Vagina (tissue), 2 donors: ENCODE measurements at places on chromosomes 5 and 9. TPM values are rescaled to one million over a fixed set of nuclear protein-coding genes. Genes with fewer than 3 reads are reported as not detected.

Gene SLC36A2
- not detected for total RNA-seq

Gene AFF4
- 79.1 TPM for total RNA-seq

DNA sequence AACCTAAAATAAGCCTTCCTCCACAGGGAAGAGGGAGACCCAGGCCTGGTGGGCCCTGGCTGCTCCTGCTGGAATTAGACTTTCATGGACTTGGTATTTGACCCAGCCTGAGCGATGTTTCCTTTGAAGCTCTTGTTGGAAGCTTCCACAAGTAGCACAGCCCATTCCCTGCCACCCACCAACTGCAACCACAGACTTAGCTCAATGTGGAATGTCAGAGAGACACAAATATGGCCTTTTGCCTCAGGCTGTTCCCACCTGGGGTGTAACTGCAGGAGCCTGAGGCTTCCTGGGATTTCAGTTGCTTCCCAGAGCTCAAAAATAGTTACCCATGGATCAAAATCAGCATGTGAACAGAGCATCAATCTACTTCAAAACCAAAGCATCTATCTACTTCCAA, 70.3 kb upstream of the LHFPL2 start:
- no peak for DNase-seq

DNA sequence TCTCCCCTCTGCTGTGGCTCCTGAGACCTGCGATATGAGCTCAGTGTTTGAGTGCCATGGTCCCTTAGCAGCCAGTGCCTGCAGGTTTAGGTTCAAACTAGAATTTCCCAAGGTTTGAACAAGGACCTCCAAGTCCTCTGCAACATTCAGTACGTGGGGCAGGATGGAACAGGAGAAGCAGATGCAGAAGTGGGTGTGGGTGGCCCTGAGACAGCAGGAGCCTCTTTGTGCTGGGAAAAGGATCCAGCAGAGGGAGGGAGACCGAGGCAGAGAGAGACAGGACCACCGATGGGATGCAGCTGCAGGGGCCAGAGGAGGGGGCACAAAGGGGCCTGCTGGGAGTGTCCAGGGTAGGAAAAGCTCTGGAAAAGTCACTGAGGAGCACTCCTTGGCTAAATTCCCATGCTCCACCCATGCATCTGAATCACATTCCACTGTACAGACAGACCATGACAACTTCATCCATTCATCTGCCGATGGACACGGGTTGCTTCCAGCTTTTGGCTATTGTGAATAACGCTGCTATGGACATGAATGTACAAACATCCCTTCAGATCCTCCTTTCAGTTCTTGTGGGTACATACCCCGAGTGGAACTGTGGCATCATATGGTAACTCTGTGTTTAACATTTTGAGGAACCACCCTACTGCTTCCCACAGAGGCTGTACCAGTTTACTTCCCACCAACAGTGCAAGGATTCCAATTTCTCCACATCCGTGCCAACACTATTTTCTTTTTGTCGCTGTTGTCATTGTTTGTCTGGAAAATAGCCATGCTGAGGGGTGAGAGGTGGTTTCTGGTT, 26.7 kb upstream of the SUSD3 start:
- DNase-seq, result no peak

DNA sequence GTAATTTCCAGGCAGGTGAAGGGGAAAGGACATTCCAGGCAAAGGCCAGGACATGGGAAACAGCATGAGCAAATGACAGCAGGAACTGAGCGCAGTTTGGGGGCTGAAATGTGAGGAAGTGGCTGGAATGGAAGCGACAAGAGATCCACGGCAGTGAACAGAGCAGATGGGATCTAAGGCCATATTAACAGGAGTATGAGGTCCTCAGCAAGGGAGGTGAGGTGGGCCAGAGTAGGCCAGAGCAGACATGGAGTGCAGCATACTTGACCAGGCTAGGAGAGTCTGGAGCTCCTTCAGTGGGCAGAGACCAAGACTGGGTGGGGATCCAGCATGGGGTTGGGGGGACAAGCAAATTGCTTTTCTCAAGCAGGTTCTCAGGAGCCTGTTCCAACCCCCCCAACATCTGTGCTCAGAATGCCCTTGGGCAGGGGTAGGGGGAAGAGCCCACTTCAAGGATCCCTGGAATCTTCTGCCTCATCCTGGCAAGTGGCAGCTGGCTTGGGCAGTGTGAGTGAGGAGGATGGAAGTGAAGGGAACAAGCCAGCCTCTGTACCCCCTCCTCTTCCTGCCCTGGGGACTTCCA, 34.5 kb downstream of the DAB2IP start:
- no peak for DNase-seq

DNA sequence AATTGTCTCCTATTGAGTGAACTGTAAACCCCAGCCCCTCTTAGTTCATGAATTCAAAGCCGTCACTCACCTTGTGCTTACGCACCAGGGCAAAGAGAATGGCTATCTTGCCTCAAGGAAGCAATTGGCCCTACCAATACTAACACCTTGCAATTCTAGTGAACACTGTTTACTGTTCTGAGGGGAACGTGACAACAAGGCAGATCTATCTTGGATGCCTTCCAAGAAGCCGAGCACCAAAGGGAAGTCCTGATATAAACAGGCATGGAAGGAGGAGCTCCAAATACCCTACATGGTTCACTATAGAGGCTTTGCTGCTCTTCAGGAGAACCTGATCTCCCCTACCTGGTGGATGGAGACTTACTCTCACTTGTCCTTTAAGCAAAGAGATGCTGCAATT, 1.7 kb upstream of the PLPPR1 start:
- no peak for DNase-seq

DNA sequence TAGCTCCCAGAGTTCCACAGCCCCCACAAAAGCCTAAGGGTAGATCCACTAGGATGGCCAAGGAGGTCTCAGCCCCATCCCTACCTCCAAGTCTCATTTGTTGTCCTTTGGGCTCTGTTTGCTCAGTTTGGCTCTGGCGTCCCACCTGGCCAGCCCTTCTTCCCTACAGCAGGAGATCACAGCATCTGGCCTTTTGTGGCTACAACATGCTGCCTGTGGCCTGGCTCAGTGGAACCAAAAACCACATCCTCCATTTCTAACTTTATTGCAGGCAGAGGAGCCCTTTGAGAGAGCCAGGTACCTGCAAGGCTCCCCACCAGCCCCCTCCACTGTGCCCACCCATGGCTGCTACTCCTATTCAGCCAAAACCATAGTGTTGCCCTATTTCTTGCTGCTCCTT, 11.4 kb downstream of the JADE2 start:
- DNase-seq, result no peak
